ENCODE measurements at places on chromosomes 1 and 21. TPM values are rescaled to one million over a fixed set of nuclear protein-coding genes. Genes with fewer than 3 reads are reported as not detected.
A peak's percentile ranks its signal among the peaks of the same experiment; 100 is the strongest.

Gene CDA
- 33.9 TPM for total RNA-seq

Gene NBPF26
- 12.4 TPM for total RNA-seq

Gene SLC41A1
- total RNA-seq = 25.0 TPM

- DNase-seq = peak; percentile 59
These were observed 594 bp downstream of the HDGF start for GRCh38 chr1:156750711-156751450.

GRCh38 chr1:223859058-223859457 lies 13.3 kb upstream of the TP53BP2 start:
- DNase-seq = no peak

GRCh38 chr21:29640080-29640508 lies 299.7 kb downstream of the GRIK1 start:
- DNase-seq = no peak

DNA sequence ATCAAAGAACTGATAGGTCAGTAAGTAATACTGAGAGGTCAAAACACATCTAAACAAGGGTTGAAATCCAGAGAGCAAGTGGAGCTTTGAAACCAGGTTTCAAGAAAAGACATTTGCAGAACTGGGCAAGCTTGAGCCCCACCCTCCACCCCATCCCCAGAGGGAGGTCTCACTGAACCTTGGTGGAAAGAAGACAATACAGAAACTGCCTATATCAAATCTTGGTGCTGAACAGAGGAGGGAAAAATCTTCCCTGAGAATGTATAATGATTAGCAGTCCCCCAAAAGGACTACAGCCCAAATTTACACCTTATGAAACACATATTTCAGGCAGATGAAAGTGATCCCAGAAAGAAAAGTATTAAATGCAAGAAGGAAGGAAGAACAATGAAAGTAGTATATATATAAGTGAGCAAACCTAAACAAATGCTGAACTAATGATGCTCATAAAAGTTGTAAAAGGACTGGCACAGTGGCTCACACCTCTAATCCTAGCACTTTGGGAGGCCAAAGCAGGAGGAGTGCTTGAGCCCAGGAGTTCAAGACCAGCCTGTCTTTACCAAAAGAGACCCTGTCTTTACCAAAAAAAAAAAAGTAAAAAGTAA lies 12.4 kb downstream of the ZBTB17 start:
- DNase-seq = no peak

DNA sequence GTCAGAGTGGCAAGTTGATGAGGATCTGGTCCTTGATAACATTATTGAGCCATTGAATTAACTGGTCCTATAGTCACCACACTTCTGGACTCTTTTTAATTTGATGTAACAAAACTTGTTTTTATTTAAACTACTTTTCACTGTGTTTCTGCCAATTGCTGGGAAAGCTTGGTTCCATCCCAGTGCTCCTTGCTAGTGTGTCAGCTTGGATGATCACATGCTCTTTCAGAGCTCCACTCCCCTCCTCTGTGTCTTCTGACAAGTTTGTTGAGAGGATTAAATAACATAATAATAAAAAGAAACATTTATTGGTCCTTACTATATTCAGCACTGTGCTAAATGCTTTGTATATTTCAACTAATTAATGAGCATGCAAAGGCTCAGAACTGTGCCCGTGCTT lies 448.5 kb upstream of the B3GALT2 start:
- no peak for DNase-seq

Measured in mucosa of descending colon (tissue), 3 donors.